Forelimb muscle (tissue), 1 donor: ENCODE measurements at places on chromosomes 7 and 10. TPM values are rescaled to one million over a fixed set of nuclear protein-coding genes. Genes with fewer than 3 reads are reported as not detected.

GRCh38 chr7:144885478-144885877 lies 49.6 kb upstream of the TPK1 start:
- no peak for DNase-seq

The SLC37A3 gene
- 26.4 TPM for polyA plus RNA-seq

The GPNMB gene
- polyA plus RNA-seq = 38.0 TPM

The LRRC18 gene
- polyA plus RNA-seq = 0.09 TPM

DNA sequence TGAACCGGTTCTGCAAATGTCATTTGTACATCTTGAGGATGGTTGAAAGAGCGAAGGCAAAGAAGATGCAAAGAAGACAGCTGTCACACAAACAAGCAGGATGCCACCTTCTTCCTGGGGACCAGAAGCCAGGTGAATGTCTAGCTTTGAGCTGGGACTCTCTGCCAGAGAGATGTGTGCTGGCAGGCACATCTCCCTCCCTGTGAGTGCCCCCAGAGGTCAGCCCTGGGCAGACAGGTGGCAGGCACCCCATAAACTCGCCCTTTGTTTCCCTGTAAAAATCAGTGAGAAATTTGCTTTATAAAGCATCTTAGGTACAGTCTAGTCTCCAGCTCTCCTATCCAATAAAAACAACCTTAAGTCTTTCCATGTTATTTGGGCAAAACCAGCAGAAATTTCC lies 2.6 kb upstream of the TCERG1L start:
- DNase-seq = no peak

The SMO gene
- 36.8 TPM for polyA plus RNA-seq

DNA sequence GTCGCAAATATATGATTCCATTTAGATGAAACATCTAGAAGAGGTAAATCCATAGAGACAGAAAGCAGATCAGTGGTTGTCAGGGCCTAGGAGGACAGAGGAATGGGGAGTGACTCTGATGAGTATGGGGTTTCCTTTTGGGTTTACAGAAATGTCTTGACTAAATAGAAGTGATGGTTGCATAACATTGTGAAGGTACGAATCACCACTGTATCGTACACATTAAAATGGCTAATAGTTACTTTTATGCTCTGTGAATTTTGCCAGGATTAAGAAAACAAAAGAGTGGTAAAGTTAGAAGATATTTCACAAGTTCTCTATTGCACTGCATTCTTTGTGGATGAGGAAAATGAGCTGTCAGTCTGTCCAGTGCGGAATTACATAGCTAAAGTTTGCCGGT lies 407.4 kb downstream of the KCNMA1 start:
- no peak for DNase-seq

GRCh38 chr10:105800641-105801040 lies 1159.6 kb downstream of the SORCS3 start:
- DNase-seq = no peak

GRCh38 chr7:91892821-91893340 lies 12.4 kb upstream of the MTERF1 start:
- no peak for DNase-seq

The HOXA10 gene
- 23.8 TPM for polyA plus RNA-seq

The DPYSL4 gene
- 1.3 TPM for polyA plus RNA-seq

GRCh38 chr7:2984091-2984490 lies 59.6 kb downstream of the CARD11 start:
- DNase-seq = no peak

The SPDYE11 gene
- polyA plus RNA-seq = 0.20 TPM

The GDF10 gene
- 3.2 TPM for polyA plus RNA-seq
